CD4-positive, alpha-beta memory T cell (primary cell): ENCODE measurements at places on chromosomes 7 and 10.

DNA sequence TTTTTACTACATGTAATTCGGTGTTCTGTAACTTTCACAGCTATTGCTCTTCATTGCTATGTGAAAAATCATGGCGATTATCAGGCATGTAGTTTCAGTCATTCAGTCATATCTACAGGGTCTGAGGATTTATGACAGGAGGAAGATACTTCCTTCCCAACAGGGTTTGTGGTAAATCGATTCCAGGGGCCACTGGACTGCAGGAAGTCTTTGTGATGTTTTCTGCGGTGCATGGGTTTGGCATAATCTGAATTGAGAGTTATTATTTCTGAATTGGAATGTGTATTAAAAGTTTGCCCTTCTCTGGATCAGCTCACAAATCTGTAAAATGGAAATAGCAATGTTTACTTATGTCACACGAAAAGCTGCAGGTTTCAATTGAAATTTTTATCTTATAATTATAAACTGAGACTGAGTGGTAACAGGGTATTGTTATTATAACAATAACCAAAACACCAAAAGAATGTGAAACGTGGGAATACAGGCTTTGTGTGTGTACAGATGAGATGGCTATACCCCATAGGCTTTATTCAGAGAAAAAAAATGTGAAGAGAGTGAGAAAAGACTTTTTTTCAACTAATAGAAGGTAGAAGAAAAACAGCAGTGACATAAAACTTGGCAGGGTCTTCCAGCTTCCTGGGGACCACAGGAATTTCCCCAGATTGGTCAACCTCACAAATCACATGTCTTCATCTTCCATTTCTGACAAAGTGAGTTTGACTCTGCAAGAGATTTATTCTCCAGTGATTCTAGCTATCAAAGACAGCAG lies 307.7 kb upstream of the NFE2L3 start:
- no peak for DNase-seq

- no peak for DNase-seq
Measured at GRCh38 chr10:106608066-106608465, 556.4 kb downstream of the SORCS1 start.

DNA sequence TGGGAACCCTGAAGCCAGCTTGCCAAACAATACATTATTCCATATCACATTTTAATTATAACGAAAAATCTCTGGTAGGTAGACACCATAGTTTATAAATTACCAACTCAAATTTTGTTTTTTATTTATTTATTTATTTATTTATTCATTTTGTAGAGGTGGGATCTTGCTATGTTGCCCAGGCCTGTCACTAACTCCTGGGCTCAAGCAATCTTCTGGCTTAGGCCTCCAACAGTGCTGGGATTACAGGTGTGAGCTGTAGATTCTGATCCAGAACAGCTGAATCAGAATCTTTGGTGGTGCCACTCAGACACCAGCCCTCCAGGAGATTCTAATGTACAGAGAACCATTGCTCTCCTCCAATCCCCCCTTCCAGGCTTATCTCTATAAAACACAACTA lies 1.7 kb downstream of the PON2 start:
- no peak for DNase-seq

DNA sequence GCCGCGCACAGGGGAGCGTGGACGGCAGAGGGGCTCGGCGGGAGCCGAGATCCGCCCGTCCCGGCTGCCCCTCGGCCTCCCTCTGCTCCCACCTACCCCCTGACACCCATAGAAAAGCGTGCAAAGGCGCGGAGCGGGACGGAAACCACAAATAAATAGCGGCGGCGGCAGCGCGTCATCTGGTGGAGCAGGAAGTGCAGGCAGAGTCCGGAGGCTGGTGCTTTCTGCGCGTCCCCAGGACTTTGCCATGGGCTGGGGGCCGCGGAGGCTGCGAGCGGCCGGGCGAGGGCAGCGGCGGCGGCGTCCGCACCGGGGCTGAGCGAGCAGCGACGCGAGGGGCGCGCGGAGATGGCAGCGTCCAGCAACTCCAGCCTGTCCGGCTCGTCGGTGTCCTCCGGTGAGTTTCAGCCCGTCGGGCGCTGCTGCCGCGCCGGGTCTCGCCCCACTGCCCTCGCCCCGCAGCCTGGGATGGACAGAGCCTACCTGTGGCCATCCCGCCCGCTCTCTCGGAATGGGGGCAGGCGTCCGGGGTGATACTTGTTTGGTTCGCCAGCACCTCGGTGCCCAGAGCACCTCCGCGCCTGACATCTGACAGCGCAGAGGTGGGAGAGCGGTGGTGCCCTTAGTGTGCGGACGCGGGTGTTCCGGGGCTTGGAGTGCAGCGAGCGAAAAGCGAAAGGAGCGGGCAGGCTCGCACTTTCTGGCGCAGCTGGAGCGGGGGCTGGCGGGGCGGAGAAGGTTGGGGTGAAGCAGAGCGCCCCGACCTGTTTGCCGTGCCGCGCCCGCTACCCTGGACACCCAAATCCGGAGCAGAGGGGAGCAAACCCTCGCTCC lies at the start of gene CHN2:
Gene CHN2, plus strand, starts transcription at position 182 of the 834 bp plus-strand sequence.
- DNase-seq, result peak; percentile 71

DNA sequence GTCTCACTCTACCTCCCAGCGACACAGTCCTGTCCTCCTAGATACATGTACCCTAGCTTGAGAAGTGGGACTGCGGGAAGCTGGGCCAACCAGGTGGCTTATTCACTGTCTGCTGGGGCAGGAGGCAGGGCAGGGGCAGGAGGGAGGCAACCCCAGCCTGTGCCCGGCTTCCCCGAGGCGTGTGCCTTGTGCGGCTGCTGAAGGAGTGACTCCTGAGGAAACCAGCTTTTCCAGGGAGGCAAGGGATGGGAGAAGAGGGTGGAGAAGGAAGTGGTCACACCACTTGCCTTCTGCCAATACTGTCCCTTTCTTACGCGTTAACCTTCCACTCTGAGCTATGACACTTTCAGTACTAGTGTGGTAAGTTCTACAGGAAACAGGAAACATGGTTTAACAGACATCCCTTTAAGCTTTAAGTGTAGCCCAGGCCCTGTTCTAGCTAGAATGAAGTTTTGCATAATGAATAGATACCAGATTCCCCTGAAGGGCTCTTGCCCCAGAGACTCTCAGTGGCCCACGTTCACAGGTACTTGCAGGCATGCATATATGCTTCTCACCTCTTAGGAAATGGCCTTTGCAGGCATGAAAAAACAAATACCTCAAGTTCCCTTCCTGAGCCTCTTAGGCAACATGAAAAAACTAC lies 40.6 kb downstream of the SYPL1 start:
- DNase-seq, result peak; percentile 54

DNA sequence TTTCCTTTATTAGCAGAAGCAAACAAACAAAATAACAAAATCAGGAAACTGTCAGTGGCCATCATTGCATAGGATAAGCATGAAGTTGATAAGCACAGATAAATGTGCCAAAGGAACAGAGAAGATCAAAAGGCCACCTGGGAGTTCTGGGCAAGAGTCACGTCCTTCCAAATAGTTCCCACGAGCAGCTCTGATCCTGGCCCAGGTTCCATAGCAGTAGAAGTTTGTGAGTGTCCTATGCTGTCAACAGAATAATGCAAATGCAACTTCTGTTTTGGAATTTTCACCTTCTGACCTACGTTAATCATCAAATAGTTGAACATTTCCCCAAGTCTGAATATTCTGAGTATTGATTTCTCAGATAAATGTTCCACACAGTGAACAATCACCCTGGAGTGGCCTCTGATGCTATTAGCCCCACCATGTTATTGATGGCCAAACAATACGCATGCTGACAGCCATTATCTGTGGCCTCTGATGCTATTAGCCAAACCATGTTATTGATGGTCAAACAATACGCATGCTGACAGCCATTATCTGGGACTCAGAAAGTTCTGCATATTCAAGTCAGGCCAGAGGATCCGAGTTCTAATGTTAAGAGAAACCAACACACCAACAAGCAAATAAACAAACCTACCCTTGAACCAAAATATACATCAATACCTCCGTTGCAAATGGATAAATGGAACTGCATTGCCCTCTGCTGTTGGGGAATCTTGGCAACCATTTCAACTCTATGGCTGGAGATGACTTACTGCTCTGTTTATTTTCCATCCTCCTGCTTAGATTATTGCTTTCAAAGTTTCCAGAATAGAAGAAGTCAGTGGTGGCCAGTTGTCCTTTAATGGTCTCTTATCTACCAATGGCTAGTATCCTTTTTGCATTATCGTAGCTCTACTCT lies 63.3 kb downstream of the MRC1 start:
- peak; percentile 11 for DNase-seq

DNA sequence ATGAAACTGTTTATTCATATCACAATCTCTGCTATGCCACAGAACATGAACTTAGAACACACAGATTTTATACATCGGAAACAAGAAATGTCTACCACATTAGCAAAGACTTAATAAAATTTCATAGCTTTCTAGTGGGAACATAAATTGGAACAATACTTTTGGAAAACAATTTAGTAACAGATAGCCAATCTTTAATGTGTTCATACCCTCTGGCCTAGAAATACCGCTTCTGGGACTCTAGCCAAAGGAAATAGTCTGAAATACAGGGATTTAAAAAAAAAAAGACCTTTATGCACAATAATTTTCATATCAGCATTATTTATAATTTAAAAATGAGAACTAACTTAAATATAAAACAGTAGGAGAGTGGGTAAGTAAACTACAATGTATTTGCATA lies 168.5 kb downstream of the PLXNA4 start:
- DNase-seq, result no peak

DNA sequence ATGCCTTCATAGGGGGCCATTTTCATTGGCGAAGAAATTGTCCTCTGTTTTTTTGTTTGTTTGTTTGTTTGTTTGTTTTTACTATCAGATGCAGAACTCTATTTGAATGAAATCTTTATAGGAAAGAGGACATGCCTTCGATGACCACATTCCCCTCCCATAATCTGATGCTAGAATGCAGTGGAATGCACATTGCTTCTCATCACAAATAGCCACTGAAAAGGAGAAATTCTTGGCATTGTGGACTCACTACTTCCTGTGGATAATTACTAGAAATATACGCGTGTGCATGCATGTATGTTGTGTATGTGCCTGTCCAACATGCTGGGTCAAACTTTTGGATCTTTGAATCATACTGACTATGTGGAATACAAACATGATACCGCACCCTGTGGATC lies 70.5 kb upstream of the SFMBT2 start:
- DNase-seq, result no peak

GRCh38 chr10:91528080-91528479 lies 104.8 kb downstream of the PPP1R3C start:
- no peak for DNase-seq

GRCh38 chr7:7519056-7519455 lies 16.6 kb downstream of the COL28A1 start:
- DNase-seq, result no peak

GRCh38 chr10:62250594-62251198 lies 17.9 kb downstream of the RTKN2 start:
- no peak for DNase-seq

GRCh38 chr10:74189999-74190421 lies 39.0 kb downstream of the ADK start:
- DNase-seq, result peak; percentile 31

DNA sequence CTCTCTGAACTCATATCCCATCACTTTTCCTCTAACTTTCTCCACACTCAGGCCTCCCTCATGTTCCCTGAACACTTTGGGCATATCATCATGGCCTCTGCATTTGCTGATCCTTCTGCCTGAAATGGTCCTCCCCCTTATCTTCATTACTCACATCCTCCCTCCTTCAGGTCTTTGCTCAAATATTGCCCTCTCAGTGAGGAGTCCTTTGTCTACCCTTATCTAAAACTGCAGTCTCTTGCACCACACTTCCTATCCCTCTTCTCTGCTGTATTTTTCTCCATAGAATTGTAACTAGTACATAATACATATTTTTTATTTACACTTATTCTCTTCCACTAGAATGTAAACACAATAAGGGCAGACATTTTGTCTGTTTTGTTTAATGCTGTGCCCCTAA lies 41.7 kb downstream of the DNAJC1 start:
- no peak for DNase-seq

DNA sequence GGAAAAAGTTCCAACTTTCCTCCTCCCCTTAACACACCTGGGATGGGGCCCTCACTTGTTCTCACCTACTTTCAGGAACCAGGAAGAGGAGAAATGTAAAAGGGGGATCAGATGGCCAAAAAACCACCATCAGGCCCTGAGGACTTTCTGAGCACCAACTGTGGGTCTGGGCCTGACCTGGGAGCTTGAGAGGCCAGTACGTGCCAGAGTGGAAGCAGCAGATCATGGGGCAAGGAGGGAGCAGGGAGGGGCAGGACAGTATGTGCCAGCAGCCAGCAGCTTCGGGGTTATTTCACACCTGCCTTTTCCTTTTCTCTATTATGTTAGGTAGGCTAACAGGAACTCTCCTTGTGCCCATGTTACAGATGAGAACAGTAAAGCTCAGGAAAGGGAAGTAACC lies 118.8 kb upstream of the UNC5B start:
- no peak for DNase-seq

DNA sequence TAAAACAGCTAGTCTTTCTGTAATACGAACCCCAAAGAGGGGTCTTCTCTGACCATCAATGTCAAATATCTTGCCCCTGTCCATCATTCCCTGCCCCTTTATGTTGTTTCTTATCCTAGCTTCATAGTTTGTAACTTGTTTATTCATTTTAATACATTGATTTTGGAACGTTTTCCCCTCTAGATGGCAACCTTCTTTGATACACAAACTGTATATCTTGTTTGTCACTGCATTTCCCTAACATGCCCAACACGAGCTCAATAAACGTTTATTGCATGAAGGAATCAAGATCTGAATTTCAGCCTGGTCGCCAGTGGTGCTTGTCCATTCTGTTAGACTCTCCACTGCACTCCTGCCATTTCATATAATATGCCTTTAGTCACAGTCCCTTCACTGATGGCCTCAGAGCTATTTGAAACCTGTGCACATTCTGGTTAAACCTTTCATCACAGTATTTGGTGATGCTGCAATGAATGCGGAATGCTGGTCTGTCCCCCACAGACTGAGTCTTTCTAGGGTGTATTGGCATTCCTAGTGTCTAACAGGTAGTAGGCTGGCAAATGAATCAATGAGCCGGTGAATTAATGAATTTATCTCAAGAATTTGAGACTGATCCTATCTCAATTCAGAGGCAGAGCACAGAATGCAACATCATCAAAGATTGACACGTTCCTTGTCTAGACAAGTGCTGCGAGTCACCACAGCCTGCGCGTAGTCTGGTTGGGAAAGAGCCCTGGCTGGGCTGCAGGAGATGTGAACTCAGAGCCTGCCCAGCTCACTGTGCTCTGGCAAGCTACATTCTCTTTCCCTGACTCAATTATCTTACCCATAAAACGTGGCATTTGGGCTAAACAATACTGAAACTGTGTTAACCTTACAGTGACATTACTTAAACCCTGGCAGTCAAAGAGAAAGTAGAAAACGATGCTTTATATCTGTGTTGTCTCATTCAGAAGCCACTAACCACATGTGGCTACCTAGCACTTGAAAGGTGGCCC lies 55.2 kb upstream of the FRMD4A start:
- no peak for DNase-seq

- DNase-seq, result no peak
Measured at GRCh38 chr7:4227105-4228010, 454.7 kb upstream of the FOXK1 start.
